ENCODE measurements at places on chromosomes 2 and 18. TPM values are rescaled to one million over a fixed set of nuclear protein-coding genes. Genes with fewer than 3 reads are reported as not detected.

GRCh38 chr2:121427187-121427689 lies 103.4 kb upstream of the RNU4ATAC start:
- no peak for DNase-seq

GRCh38 chr18:35451032-35451431 lies 46.7 kb downstream of the INO80C start:
- no peak for DNase-seq

- no peak for DNase-seq
These were observed 18.2 kb downstream of the ERCC3 start for GRCh38 chr2:127275789-127276188.

- DNase-seq = peak; percentile 2
These were observed 227.7 kb downstream of the RPIA start for GRCh38 chr2:88919087-88919738.

The C18orf54 gene
- 7.1 TPM for polyA plus RNA-seq

The ZC3H15 gene
- 89.1 TPM for polyA plus RNA-seq
